AG08396 (cell line): ENCODE measurements at places on chromosomes 16 and 17.

DNA sequence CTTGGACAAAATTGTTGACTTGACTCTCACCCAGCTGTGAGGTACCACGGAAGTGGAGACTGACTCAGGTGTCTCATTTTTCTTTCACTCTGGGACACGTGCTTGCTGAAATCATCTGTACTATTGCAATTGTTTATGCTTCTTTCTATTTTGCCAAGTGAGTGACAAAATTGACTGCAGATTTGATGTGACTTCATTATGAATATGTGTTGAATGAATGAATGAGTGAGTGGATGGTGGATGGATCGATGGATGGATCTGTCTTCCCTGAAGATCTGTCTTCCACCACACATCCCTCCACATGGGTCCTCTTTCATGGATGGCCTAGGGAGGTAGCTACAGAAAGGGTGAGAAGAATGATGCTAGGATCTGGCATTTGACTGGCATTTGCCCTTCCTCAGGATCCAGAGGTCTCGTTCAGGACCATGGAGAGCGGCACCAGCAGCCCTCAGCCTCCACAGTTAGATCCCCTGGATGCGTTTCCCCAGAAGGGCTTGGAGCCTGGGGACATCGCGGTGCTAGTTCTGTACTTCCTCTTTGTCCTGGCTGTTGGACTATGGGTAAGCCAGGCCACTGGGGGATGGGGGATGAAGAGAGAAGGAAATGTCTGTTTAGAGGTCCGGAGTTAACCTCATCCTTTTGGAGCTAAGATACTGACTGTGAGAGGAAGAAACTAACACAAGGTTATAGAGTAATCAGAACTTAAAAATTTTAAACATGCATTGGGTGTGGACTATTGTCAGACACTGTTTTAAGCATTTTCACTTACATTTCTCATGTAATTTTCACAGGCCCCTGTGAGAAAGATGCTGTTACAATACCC, 12.7 kb downstream of the SLC5A11 start:
- peak; percentile 79 for DNase-seq

DNA sequence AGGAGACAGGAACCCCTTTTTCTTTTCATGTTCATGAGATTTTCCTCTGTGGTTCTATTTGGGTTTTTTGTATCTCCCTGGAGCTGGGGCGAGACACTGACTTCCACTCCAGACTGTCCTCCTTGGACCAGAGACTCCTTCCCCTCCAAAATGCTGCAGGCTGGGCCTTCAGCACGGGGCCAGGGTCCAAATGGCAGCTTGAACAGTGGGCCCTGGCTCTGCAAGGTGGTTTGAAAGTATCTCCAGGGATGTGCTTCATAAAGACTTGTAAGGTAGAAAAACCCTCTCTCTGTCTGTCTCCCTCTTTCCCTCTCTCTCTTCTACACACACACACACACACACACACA, 236.1 kb downstream of the ZNF423 start:
- DNase-seq: no peak

DNA sequence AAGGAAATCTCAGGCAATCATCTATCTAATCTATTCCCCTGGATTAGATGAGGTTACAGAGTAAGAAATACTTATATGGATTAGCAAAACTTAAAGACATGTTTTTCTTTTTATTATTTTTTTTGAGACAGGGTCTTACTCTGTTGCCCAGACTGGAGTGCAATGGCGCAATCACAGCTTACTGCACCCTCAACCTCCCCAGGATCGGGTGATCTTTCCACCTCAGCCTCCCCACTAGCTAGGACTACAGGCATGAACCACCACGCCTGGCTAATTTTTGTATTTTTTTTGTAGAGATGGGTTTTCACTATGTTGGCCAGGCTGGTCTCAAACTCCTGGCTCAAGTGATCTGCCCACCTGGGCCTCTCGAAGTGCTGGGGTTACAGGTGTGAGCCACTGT, 3.3 kb upstream of the NFE2L1 start:
- no peak for DNase-seq

DNA sequence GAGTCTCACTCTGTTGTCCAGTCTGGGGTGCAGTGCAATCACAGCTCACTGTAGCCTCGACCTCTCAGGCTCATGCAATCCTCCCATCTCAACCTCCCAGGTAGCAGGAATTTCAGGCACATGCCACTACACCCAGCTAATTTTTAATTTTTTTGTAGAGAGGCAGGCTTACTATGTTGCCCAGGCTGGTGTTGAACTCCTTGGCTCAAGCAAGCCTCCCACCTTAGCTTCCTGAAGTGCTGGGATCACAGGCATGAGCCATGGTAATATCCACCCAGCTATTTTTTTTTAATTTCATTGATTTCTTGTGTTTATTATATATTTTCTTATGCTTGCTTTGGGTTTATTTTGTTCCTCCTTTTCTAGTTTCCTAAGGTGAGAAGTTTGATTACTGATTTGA, 33.9 kb upstream of the NACA2 start:
- DNase-seq: no peak
